ENCODE measurements at places on chromosomes 12 and 14. TPM values are rescaled to one million over a fixed set of nuclear protein-coding genes. Genes with fewer than 3 reads are reported as not detected.

IFT81 gene
- 11.7 TPM for total RNA-seq

MYO1A gene
- not detected for total RNA-seq

TAS2R19 gene
- not detected for total RNA-seq

TMEM132C gene
- total RNA-seq: under 0.01 TPM

KRT85 gene
- total RNA-seq: not detected

TMEM229B gene
- not detected for total RNA-seq

CD9 gene
- 144 TPM for total RNA-seq

CIDEB gene
- 0.16 TPM for total RNA-seq

SOS2 gene
- total RNA-seq: 21.7 TPM

PPFIA2 gene
- not detected for total RNA-seq

LUM gene
- 299 TPM for total RNA-seq

CLEC1B gene
- total RNA-seq: not detected

PLA2G1B gene
- not detected for total RNA-seq

UBR7 gene
- 33.3 TPM for total RNA-seq

DUSP16 gene
- 15.4 TPM for total RNA-seq

PAX9 gene
- not detected for total RNA-seq

TDRD9 gene
- not detected for total RNA-seq

RBMS2 gene
- total RNA-seq: 26.5 TPM

HOXC12 gene
- not detected for total RNA-seq

GLIPR1L1 gene
- total RNA-seq: not detected

WNT5B gene
- 8.6 TPM for total RNA-seq

SYNE3 gene
- total RNA-seq: 6.5 TPM

Data from epithelial cell of alveolus of lung (primary cell).